Activated CD4-positive, alpha-beta T cell treated with anti-CD3 and anti-CD28 coated beads, Interleukin-2, amount 50 U/mL, for 4 hours (primary cell): ENCODE measurements at places on chromosomes 5 and 9.

- no peak for DNase-seq
Observed at GRCh38 chr5:179837076-179838011, 16.6 kb downstream of the SQSTM1 start.

DNA sequence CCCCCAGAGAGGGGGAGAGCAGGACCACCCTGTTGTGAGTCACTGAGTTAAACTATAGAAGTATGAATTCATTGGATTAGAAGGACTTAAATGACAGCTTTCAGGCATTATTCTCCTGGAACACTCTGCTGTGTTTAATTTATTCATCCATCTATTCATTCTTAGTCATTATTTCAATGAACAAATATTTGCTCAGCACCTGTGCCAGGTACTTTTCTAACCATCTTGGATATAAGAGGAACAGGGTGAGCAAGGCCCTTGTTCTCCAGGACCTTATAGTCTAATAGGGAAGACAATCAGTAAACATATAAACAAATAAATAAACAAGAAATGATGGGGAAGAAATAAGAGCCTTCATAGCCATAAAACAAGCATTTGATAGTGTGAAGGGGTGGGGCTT is 483.9 kb upstream of the BRINP1 start:
- DNase-seq: no peak

GRCh38 chr9:133371261-133371711 is 4.6 kb downstream of the SURF4 start:
- peak; percentile 64 for DNase-seq

DNA sequence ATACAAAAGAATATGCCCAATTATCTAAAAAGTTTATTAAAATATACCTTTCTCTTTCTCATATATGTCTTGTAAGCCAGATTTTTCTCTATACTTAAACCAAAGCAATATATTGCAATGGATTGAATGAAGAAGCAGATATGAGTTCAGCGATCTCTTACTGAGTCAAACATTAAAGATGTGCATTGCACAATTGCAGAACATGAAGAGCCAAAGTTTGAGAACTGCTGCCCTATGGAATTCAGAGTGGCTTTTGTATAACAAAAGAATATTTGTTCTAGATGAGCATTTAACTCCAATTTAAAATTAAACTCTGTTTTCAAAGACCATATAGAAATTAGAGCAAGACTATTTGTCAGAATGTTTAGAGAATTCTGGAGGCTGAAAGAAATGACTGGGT is 519.0 kb upstream of the DAB2 start:
- no peak for DNase-seq

DNA sequence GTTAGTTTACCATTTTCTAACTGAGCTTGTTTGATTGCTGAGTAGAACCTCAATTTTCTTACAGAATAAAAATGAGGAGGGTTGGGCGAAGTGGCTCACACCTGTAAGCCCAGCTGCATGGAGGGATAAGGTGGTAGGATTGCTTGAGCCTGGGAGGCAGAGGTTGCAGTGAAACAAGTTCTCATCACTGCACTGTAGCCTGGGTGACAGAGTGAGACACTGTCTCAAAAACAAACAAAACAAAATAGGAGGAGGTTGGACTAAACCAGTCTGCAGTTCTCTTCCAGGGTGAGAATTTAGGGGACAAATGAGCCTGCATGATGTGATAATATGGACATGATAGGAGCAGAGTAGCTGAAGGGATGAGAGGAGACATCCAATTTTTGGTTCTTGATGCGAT is 57.3 kb downstream of the SLC27A6 start:
- DNase-seq: no peak

- no peak for DNase-seq
Observed at GRCh38 chr9:130327070-130327780, 61.7 kb downstream of the HMCN2 start.

GRCh38 chr5:176577312-176578176 is 28.4 kb downstream of the CDHR2 start:
- DNase-seq: no peak

DNA sequence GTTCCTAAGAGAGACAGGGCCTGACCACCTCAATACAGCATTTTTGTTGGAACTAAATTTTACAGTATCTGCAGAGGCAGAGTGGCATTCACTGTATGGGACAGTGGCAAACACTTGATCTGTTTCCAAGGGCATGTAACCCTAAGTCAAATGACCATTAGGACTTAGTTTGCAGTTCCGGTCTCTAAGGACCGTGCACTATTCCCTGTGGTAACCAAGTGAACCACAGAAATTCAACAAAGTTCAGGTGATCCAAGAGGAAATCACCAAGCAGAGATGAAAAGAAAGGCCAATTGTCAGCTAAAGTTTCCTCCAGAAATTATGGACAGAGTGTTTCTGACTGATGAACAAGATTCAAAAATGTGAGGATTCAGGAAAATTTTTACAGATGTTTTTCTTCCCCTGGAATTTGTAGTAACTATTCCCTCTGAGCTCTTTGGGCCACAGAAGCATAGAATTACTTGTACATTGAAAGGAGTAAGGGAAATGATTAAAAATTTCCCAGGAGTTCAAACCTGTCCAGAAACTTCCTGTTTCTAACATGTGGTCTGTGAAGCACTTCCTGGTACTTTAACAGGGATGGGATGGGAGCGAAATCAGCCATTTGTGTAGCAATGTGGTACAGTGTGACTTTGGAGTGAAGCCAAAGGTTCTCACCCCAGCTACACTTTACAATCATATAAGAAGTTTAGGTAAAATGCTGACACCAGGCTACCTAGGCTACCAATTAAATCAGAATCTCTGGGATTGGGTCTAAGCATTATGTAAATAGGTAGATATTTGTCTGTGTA is 266.1 kb upstream of the MAP3K1 start:
- no peak for DNase-seq

DNA sequence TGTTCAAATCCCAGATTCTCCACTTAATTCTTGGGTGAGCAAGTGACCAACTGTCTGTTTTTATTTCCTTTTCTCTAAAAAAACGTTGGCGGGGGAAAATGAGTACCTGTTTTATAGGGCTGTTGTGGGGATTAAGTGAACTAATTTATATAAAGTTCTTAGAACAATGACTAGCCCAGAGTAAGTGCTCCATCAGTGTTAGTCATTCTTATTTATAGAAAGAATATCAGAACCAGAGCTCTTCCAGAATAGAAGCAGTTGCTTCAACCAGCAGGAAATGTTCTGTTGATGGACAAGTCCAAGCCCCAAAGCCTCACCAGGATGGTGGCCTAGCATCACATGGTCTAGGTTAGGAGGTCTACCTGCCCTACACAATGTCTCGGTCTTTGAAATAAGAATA is 379.2 kb downstream of the ACTL7B start:
- DNase-seq: no peak

DNA sequence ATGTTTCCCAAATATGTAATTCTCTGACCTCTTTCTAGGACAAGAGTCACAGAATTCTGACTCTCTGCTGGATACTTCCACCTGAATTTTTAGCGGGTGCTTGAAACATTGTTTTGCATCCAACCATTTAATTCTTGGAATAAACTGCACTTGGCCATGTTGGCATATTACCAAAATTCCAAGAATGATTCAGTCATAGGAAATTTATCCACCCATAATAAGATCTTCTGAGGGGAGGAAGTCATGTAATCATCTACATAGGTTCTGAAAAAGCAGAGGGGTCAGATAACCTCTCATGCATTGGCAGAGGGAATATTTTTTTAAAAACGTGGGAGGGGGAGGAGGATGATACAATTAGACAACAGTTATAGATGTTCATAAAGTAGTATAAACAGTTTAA is 156.9 kb downstream of the PAM start:
- DNase-seq: no peak

DNA sequence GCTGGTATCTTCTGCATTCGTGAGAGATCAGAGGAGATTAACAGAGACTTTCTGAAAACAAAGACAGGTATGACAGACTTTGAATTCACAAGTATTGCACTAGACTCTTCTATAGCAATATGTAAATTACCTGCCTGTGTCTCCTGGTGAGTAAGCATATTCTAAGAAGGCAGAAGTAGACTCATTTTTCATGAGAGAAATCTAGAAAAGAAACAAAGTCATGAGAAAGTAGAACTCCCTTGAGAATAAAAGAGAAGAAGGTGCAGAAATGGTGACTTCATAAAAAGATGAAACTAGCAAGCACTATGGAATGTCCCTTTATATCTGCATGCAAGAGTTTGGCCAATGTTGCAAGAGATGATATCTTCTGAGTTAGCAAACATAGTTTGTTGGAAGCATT is 419.8 kb downstream of the DMRT2 start:
- no peak for DNase-seq

- DNase-seq: no peak
Observed at GRCh38 chr5:148063861-148064260, at the start of gene SPINK5. TSS of gene SPINK5 (plus strand) at chr5:148063980. CDS start at chr5:148064045, 65 bp downstream.

GRCh38 chr5:170190436-170191134 is 42.2 kb upstream of the C5orf58 start:
- DNase-seq: no peak

DNA sequence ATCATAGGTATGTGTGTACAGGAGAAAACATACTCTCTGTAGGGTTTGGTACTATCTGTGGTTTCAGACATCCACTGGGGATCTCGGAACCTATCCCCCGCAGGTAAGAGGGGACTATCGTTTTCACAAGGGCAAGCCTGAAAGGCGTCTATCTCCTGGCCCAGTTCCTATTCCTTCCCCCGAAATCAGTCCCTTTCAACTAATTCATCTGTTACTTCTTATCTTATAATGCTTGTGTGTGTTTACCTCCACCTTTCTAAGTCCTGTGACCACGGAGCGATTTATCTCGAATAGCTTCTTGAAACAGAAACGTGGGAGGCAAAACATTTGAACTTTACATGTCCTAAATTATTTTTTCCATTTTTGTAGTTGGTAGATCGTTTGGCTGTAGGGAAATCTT is 11.4 kb downstream of the ABO start:
- no peak for DNase-seq
